SK-N-SH (cell line): ENCODE measurements at places on chromosomes 3 and 15. TPM values are rescaled to one million over a fixed set of nuclear protein-coding genes. Genes with fewer than 3 reads are reported as not detected.

The MST1R gene
- polyA plus RNA-seq, result 0.23 and 0.36 TPM in 2 replicates

The HMCES gene
- polyA plus RNA-seq, result 29.0 and 32.4 TPM in 2 replicates

The CDHR4 gene
- polyA plus RNA-seq, result 0.07 and 0.13 TPM in 2 replicates

The PYGO1 gene
- polyA plus RNA-seq, result 2.3 and 2.8 TPM in 2 replicates

The GOLGA8N gene
- 1.2 and 1.6 TPM in 2 replicates for polyA plus RNA-seq

The CADPS gene
- 5.8 and 7.3 TPM in 2 replicates for polyA plus RNA-seq

DNA sequence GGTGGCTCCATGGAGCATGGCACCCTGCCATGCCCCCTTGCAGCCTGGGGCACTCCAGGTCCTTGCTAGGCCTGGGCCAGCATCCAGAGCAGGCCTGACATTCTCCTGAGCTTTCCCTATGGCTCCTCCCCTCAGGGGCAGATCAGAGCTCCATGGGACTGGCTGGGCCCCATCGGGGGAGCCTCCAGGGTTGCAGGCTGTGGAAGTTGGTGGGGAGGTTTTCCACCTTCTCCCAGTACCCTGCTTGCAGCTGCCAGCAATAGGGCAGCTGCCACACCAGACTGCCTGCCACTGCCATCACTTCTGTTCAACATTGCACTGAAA, 75.7 kb upstream of the TP63 start:
- no peaks in the 10 kb centered on the region for H3K4me1 ChIP-seq
- H3K27ac ChIP-seq, result no peak overlapping the region

DNA sequence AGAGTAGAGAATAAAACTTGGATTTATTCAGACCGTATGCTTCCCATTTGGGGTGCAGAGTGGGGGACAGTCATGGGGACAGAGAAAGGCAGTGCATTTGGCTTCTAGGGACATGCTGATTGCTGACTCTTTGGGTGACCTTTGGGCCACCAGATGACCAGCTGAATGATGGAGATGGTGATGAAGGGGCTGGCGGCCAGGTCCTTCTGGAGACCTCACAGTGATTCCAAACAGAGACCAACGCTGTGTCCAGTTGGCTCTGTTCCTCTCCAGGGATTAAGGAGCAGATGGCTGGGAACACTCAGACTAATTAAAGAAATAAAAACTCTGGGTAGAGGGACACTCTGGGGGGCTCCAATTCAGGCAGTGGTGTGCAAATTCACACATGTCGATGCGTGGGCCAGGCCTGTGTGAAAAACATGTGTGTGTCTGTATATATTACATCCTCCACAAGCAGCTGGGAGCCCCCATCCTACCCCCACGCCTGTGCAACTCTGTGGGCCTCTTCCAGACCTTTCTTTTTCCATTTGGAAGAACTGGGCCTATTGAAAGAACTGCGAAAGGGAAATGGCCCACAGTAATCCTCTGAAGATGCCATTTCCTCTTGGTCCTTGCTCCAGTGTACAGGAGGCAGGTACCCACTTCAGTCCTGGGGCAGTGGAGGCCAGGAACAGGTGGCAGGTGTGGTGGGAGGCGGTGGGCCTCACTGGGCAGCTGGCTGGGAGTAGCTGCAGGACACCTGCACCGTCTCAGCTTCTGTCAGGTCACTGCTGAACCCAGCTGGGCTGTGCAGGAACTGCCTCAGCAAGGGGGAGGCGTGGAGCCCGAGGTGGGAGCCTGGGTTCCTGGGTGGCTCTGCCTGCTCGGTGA, 8.9 kb downstream of the XIRP1 start:
- H3K36me3 ChIP-seq, result no peaks in the 10 kb centered on the region
- peaks cover 2% of the 10 kb centered on the region; the same call in 1 of the 2 replicates for H3K4me1 ChIP-seq
- no peak for DNase-seq
- no peak overlapping the region for H3K4me3 ChIP-seq

- H3K27ac ChIP-seq, result no peak overlapping the region
- H3K36me3 ChIP-seq, result no peaks in the 10 kb centered on the region
- DNase-seq, result no peak
- no peaks in the 10 kb centered on the region for H3K4me1 ChIP-seq
- no peaks in the 10 kb centered on the region for H3K27me3 ChIP-seq
- no peak overlapping the region for H3K4me3 ChIP-seq
Measured at GRCh38 chr3:56997041-56997440, 63.4 kb upstream of the SPATA12 start.

GRCh38 chr3:149879872-149880271, 66.9 kb downstream of the RNF13 start:
- DNase-seq, result peak; percentile 44
- H3K36me3 ChIP-seq, result no peaks in the 10 kb centered on the region
- no peak overlapping the region for H3K4me3 ChIP-seq
- no peaks in the 10 kb centered on the region for H3K4me1 ChIP-seq

DNA sequence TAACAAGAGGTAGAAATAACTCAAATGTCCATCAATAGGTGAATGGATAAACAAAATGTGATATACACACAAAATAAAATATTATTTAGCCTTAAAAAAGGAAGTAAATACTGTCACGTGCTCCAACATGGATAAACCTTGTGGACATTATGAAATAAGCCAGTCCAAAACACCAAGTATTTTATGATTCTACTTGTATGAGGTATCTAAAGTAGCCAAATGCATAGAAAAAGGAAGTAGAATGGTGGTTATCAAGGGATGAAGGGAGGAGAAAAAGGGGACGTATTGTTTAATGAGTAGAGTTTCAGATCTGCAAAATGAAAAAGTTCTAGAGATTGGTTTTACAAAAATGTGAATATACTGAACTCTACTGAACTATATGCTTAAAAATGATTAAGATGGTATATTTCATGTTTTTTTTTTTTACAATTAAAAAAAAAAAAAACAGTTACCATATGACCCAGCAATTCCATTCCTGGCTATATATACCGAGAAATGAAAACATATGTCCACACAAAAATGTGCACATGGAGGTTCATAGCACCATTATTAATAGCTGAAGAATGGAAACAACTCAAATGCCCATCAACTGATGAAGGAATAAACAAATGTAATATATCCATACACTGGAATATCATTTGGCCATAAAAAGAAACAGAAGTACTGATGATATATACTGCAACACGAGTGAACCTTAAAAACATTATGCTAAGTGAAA, 29.1 kb upstream of the MAP6D1 start:
- no peak overlapping the region for H3K27ac ChIP-seq
- no peak for DNase-seq
- no peaks in the 10 kb centered on the region for H3K27me3 ChIP-seq
- no peak overlapping the region for H3K4me3 ChIP-seq
- peaks cover 58% of the 10 kb centered on the region for H3K36me3 ChIP-seq

- peaks cover 12% of the 10 kb centered on the region; the same call in 1 of the 2 replicates for H3K27me3 ChIP-seq
- no peak overlapping the region for H3K4me3 ChIP-seq
- H3K4me1 ChIP-seq, result no peaks in the 10 kb centered on the region; the same call in 1 of the 2 replicates
- no peak for DNase-seq
- no peak overlapping the region for H3K27ac ChIP-seq
Measured at GRCh38 chr3:42690766-42691680, 5.7 kb downstream of the KLHL40 start.

DNA sequence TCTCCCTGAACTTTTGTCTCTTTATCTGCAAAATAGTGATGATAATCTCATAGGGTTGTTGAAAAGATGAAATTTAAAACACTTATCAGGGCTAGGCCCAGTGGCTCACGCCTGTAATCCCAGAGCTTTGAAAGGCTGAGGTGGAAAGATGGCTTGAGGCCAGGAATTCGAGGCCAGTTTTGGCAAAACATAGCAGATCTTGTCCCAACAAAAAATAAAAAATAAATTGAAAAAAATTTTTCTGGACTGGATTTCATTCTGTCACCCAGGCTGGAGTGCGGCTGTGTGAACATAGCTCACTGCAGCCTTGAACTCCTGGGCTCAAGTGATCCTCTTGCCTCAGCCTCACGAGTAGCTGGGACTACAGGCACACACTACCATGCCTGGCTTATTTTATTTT, 29.6 kb downstream of the LMLN start:
- no peaks in the 10 kb centered on the region for H3K27me3 ChIP-seq
- peaks cover 21% of the 10 kb centered on the region for H3K36me3 ChIP-seq
- H3K27ac ChIP-seq, result no peak overlapping the region
- H3K4me3 ChIP-seq, result no peak overlapping the region

GRCh38 chr3:149579838-149580542, 77.8 kb downstream of the WWTR1 start:
- H3K4me3 ChIP-seq, result no peak overlapping the region
- H3K27ac ChIP-seq, result peak overlapping the region; percentile 48; the same call in 1 of the 2 replicates
- no peaks in the 10 kb centered on the region for H3K27me3 ChIP-seq
- no peaks in the 10 kb centered on the region for H3K36me3 ChIP-seq
